ENCODE measurements at places on chromosomes 16 and 17.
A peak's percentile ranks its signal among the peaks of the same experiment; 100 is the strongest.

GRCh38 chr17:4074831-4075495 lies 67.9 kb downstream of the ZZEF1 start:
- no peak for DNase-seq

- peak; percentile 42 for DNase-seq
Measured at GRCh38 chr16:19907161-19907992, 22.7 kb upstream of the GPRC5B start.

GRCh38 chr16:49081554-49081953 lies 200.1 kb downstream of the CBLN1 start:
- DNase-seq = no peak

DNA sequence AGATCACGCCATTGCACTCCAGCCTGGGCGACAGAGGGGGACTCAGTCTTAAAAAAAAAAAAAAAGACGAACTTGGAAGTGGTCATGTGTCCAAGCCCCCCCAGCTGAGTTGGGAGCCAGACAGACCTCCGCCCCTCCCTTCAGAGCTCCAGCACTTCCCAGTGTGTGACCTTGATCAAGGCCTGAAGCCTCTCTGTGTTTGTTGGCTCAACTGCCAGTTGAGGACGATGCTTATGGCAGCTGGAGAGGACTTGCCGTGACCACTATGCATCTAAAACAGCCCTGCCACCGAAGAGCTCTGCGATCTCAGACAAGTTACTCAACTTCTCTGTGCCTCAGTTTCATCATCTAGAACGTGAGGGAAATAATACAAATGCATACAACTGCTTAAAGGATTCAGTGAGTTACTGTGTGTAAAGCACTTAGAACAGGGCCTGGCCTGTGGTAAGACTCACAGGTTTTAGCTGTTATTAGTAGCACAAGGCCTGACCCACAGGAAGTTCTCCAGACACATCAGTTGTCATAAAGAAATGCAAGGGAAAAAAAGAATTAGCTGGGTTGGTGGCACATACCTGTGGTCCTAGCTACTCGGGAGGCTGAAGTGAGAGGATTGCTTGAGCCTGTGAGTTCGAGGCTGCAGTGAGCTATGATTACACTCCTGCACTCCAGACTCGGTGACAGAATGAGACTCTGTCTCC lies 7.0 kb upstream of the IL27 start:
- DNase-seq = no peak

- no peak for DNase-seq
Measured at GRCh38 chr16:71956486-71956885, 43.7 kb downstream of the PKD1L3 start.

DNA sequence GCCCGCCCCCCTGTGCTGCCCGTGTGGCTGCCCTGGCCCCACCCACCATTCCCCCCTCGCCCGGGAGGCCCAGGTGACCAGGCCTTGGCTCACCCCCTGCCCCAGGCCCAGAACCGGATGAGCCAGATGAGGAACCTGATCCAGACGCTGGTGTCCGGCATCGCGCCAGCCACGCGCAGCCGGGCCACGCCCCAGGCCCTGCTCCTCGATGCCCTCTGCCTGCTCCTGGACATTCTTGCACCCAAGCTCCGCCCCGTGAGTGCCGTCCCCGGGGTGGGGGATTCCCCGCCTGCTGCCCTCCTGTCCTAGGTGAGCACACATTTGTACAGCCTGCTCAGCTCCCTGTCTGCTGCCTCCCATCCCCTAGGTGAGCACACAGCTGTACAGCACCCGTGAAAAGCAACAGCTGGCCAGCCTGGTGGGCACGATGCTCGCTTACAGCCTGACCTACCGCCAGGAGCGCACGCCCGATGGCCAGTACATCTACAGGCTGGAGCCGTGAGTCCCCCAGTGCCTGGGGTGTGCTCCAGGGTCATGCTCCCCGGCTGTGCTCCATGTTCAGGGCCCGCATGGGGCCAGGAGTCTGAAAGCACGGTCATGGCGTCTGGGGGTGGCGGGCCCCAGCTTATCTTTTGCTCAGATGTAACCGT lies 4.8 kb downstream of the GNG13 start:
- no peak for DNase-seq

GRCh38 chr17:80177986-80178595 lies 8.3 kb downstream of the CARD14 start:
- DNase-seq = no peak

GRCh38 chr17:32590974-32591373 lies 104.2 kb downstream of the CDK5R1 start:
- no peak for DNase-seq

DNA sequence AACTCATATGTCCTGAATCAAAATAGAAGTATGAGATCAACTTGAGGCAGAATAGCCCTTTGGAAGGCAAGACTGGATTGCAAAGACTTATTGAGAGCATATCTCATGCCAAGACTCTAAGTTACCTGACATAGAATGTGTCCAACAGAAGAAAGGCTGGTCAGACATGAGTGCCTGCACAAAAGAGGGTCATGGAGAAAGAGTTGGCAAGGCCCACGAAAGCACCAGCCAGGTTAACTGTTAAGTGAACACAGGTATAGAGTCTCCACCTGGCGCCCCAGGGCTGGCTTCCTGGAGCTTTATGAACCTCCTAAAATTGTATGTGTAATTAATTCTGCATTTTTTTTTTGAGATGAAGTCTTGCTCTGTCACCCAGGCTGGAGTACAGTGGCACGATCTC lies 71.0 kb downstream of the CMC2 start:
- no peak for DNase-seq

DNA sequence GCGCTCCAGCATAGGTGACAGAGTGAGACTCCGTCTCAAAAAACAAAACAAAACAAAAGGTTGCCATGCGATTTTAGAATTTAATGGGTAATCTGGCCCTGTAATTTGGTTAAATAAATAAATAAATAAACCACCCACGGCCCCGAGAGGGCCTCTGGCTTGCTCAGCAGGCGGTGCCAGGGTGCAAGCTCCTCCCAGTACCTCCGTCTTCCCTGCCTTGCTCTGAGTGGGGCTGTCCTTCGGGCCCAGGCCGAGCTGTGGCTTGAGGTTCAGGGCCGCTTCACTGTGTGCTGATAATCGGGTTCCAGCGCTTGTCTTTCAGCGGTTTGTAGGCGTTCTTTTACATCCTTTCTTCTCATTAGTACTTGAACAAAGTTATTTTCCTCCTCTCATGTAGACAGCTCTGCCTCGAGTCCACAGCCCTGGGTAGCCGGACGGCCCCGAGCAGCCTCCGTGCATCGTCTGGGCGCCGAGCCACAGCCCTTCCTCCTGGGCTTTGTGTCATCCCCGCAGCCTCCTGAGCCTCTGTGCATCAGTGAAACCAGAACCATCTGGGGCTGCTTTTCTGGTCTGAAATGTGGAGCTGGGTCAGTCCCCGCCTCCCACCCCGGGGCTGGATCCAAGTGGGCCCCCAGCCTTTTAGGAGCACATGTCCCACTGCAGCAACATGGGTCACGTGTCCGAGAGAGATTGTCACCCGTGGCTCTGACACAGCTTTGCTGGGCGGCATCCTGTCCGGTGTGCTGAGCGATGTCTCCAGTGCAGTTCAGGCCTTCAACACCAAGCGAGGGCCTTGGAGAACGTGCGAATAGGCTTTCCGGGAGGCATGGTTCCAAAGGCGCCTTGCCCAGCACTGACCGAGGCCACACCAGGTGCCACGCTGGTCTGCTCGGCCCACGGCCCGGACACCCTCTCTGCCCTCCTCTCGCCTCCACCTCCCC lies 157.4 kb upstream of the CHMP6 start:
- DNase-seq = no peak

DNA sequence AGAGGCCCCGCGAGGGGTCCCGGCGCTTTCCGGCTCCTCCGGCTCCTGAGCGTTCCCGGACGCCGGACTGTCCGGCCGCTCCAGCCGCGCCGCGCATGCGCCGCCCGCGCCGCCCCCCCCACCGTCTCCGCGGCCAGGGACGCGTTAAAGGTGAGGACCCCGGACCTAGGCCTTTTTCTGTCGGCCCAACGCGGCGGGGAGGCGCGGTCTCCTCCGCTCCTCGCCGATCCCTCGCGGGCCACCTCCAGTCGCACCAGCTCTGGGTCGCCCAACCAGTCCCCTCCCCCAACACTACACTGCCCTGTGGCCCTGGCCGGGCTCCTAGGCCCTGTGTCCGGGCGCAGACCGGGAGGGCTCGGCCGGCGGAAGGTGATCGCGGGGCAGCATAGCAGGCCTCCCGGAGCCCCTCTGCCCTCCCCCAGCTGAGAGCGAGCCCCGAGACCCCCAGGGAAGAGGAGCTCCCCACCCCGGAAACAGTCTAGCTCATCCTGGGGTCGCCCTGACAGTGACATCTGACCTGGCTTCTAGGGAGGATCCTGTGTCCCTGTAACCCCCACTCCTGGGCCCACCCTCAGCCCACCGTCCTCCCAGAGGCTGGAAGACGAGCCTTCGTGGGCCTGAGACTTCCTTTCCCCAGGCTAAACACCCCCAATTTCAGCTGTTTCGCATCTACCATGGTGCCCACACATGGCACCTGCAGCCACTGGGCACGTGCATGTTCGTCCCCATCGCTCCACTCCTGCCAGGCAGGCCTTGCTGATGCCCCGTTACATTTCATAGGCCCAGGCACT lies 14.7 kb upstream of the BCAR1 start:
- DNase-seq = no peak

GRCh38 chr16:1997494-1998359 lies 8.0 kb downstream of the SYNGR3 start:
- DNase-seq = no peak

- no peak for DNase-seq
Measured at GRCh38 chr16:2686912-2687507, 4.7 kb downstream of the KCTD5 start.

- no peak for DNase-seq
Measured at GRCh38 chr17:79690466-79690865, 40.3 kb upstream of the ENPP7 start.

GRCh38 chr17:68800751-68801150 lies 154.4 kb downstream of the ABCA8 start:
- DNase-seq = no peak

DNA sequence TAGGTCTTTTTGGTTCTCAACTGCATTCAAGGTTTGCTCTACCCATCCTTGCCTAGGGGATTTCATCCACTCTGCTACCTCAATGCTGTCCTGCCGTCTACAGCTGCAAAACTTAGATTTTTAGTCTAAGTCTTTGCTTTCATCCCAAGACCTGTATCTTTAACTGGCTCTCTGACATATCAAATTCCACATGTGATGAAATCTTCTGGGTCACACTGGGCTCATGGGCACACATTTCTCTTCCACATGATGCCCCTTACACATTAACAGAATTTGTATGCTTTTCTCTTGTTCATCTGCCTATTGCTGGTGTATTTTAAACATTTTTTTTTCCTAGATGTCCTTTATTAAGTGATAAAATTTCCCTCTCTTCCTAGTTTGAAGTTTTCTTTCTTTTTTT lies 39.6 kb downstream of the MAF start:
- DNase-seq = no peak

DNA sequence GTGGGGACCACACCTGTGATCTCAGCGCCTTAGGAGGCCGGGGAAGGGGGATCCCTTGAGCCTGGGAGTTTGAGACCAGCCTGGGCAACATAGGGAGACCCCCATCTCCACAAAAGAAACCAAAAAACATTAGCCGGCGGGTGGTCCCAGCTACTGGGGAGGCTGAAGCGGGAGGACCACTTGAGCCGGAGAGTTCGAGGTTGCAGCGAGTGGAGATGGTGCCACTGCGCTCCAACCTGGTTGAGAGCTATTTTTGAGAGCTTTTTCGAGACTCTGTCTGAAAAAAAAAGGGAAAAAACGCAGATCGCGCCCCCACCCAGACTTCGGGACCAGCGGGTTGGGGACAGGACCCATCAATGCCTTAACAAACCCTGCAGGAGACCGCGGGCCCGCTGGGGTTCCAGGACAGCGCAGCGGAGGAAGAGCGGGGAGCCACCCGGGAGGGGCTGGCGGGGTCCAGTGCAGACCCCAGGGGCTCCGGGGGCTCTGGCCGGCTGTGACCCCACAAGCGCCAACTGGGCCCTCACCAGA lies 762 bp upstream of the BAIAP3 start:
- no peak for DNase-seq

- no peak for DNase-seq
Measured at GRCh38 chr17:81245024-81245664, 6.0 kb downstream of the NDUFAF8 start.

DNA sequence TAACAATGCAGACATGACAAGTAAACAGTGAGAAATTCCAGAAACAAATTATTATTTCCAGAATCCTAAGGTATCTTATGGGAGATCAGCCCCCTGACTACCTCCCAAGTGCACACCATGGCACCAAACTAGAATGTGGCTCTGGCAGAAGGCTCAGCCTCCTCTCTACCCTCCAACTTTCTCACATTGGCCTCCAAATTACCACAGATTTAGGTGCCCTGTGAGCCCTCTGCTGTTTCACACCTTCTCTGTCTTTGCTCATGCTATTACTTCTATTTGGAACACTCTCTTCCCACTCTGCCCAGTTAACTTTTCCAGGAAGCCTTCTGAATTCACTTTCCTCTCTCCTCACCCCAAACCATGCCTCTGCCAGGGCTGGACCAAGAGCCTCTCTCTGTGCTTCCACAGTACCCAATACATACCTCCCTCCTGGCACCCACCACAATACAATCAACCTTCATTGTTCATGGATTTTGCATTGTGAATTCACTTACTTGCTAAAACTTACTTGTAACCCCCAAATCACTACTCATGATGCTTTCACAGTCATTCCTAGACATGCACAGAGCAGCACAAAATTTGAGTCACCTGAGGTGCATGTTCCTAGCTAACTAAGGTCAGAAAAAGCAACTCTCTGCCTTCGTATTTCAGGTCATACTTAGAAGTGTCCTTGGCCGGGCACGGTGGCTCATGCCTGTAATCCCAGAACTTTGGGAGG lies 31.4 kb downstream of the SMG6 start:
- no peak for DNase-seq

DNA sequence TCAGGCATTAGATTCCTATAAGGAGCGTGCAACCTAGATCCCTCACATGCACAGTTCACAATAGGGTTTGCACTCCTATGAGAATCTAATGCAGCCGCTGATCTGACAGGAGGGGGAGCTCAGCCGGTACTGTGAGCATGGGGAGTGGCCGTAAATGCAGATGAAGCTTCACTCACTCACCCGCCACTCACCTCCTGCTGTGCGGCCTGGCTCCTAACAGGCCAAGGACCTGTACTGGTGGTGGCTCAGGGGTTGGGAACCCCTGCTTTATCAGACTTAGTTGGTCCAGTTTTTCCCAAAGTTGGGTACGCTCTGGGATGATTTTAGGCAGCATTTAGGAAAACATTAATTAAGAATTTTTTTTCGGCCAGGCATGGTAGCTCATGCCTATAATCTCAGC lies 103.8 kb downstream of the MARF1 start:
- DNase-seq = no peak

- DNase-seq = no peak
Measured at GRCh38 chr17:42669977-42670788, 6.6 kb downstream of the PLEKHH3 start.

GRCh38 chr17:72104164-72104862 lies 16.5 kb upstream of the SOX9 start:
- DNase-seq = no peak

All from activated CD8-positive, alpha-beta memory T cell treated with anti-CD3 and anti-CD28 coated beads for 48 hours (primary cell).